ENCODE measurements at places on chromosomes 16 and 17.

DNA sequence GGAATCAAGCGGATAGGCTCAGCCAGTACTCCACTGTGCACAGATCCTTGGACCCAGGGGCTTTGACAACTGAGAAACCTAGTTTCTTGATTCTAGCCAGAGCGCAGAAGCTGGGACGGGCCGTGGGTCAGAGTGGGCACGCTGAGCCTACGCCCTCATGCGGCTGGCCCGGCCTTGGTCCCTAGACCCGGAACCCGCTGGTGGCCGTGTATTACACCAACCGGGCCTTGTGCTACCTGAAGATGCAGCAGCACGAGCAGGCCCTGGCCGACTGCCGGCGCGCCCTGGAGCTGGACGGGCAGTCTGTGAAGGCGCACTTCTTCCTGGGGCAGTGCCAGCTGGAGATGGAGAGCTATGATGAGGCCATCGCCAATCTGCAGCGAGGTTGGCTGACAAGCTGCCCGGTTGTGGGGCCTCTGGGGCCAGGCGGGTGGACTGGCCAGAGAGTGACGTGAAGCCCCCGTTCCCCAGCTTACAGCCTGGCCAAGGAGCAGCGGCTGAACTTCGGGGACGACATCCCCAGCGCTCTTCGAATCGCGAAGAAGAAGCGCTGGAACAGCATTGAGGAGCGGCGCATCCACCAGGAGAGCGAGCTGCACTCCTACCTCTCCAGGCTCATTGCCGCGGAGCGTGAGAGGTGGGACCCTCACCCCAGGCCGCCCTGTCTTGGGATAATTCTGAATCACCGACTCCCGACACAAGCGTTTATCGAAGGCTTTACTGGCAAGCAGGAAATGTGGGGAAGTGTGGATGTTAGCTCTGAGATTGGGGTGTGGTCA, 946 bp downstream of the STUB1 start:
- no peak for DNase-seq

- no peak for DNase-seq
Measured at GRCh38 chr16:23466162-23466885, 13.3 kb upstream of the COG7 start.

DNA sequence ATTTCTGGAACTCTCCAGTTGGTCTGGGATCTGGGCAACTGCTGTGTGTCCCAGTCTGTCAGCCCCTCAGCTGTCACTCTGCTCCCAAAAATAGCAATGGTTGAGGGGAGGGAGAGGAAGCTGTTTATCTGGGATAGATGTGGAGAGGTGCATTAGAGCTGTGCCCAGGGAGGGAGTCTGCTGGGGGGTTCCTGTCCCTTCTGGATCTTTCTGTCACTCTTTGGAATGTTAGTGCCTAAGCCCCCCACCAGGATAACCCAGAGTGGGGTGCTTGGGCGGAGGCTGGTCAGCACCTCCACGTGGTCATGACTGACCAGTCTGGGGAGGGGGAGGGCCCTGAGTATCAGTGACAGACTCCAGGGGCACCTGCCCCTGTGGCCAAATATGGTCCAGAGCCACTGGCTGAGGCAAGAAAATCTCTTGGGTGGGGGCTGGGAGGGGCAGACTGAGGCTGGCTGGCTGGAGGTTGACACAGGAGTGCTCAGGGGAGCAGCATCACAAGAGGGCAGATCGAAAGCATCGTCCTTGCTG, at the start of gene UNC45B:
UNC45B (plus strand) TSS at position 443 of the 531 bp plus-strand sequence. CDS start 447 bp downstream, outside the sequence.
- no peak for DNase-seq

DNA sequence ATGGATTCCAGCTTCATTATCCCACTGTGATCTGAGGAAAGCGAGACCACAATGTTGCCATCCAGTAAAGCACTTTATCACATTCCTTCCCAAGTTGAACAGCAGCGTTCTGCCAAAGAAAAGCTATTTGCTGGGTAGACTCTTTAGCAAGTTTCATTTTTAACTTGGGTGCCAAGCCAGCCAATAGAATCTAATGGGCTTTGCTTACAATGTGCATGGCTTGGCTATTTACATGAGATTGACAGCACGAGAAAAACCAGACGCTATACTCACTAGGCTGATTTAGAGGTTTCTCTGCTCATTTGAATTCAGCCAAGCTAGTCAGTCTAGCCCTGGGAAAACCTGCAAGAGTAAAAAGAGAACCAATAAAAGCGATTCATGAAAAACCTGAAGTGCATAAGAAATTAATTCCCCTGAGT, 108.9 kb downstream of the CDH13 start:
- no peak for DNase-seq
